ENCODE measurements at places on chromosomes 5 and 9.
A peak's percentile ranks its signal among the peaks of the same experiment; 100 is the strongest.

GRCh38 chr9:4987961-4988421 is 2.9 kb downstream of the JAK2 start:
- peak; percentile 2 for DNase-seq

- DNase-seq = no peak
Measured at GRCh38 chr5:57841676-57842363, 359.2 kb upstream of the ACTBL2 start.

- no peak for DNase-seq
Measured at GRCh38 chr9:37026931-37027581, 7.0 kb downstream of the PAX5 start.

DNA sequence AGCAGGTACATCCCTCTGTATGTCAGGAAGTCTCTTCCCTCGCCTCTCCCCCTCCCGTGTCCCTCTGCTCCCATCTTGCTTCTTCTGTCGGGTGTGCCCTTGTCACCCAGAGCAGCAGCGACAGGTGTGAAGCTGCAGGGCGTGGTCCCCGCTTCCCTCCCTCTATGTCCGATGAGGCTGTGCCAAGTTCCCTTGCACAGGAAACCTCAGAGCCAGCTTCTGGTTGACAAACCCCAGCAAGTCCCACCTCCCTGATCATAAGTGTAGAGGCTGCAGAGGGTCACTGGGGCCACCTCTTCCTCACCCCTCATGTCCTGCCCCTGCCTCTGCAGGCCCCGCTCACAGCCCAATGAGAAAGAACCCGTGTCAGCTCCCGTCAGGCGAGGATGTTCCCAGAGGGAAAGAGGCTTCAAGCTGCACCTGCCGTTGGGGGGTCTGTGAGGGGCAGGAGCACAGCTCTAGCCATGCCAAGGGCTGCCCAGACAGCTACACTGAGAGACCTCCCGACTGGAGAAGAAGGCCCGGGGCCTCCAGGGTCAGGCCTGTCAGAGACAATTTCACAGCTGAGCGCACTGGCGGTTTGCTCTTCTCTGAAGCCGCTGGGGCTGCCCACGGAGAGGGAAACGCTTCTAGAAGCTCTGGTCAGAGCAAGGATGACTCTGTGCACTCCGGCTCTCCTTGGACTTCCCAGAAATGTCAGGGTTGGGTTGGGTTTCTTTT is 73.3 kb downstream of the AK8 start:
- DNase-seq = no peak

GRCh38 chr9:129656795-129657390 is 8.6 kb upstream of the PRRX2 start:
- DNase-seq = no peak

DNA sequence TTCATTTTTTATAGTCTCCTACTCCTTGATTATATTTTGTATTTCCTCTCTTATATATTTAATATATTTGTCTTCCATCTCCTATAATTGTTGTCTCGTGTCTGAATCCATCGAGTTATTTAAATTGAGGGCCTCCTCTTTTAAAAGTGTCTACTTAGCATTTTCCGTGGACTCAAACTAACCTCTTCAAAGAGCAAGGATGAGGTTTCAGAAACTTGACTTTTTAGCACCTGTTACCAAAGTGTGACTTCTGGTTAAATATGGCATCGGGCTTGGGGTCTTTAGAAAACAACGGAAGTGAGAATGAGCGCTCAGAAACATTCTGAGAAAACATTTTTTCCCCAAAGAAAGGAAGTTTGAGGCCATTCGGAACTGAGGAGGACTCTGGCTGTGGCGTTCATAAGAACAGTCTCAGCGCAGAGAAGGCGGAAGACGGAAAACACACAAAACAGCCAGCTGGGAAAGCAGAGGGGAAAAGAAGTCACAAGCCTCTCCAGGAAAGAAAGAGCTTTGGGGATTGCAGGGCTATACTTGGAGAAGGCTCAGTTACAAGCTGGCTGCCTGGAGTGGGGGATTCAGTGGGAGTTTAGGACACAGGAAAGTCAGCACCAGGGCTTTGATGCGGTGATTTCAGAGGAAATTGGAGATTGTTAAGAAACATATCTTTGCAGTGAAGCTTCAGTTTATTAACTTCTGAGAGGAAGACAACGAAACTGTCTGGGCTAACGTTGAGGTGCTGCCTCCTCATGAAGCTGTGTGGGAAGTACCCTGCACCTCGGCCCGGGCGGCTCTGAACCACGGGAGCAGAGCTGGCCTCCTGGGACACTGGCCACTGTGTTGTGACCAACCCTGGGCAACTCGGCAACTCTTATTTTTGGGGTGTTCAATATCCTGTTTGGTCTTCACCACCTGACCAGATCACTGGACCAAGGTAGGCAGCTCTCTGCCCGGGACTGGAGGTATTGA is 25.1 kb upstream of the IRX2 start:
- DNase-seq = no peak

DNA sequence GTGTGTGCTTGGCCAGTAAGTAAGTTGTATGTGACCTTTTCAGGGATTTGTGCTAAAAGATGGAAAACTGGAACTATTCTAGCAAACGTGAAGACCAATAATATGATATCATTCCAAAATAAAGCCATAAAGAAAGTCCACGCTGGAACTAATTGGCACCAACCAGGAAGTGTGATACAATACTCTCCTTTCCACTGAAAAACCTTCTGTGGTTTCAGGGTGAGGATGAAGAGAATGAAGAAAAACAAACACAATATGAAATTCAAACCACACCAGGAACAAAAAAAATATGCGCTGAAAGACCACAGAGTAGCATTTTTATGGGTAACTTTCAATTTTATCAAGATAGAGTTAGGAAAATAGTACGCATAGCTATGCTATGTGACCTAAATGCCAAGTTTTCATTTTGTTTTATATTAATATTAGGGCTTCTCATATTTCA is 105.8 kb downstream of the EFNA5 start:
- DNase-seq = no peak

DNA sequence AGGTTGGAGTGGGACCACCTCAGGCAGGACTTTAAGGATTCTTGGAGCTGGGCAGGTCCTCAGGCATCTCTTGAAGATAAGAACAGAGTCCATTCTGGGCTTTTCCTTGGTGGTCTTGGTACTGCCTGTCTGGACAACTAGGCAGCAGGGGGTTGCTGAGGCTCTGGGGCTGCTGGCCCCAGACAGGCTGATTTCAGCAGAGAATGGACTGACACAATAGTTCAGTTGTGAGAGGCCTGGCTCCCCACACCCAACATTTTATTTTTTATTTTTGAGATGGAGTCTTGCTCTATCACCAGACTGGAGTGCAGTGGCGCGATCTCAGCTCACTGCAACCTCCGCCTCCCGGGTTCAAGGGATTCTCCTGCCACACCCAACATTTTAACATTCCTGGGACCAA is 4.6 kb downstream of the ANGPTL2 start:
- no peak for DNase-seq

- DNase-seq = no peak
Measured at GRCh38 chr9:130936285-130937117, 2.5 kb downstream of the FIBCD1 start.

DNA sequence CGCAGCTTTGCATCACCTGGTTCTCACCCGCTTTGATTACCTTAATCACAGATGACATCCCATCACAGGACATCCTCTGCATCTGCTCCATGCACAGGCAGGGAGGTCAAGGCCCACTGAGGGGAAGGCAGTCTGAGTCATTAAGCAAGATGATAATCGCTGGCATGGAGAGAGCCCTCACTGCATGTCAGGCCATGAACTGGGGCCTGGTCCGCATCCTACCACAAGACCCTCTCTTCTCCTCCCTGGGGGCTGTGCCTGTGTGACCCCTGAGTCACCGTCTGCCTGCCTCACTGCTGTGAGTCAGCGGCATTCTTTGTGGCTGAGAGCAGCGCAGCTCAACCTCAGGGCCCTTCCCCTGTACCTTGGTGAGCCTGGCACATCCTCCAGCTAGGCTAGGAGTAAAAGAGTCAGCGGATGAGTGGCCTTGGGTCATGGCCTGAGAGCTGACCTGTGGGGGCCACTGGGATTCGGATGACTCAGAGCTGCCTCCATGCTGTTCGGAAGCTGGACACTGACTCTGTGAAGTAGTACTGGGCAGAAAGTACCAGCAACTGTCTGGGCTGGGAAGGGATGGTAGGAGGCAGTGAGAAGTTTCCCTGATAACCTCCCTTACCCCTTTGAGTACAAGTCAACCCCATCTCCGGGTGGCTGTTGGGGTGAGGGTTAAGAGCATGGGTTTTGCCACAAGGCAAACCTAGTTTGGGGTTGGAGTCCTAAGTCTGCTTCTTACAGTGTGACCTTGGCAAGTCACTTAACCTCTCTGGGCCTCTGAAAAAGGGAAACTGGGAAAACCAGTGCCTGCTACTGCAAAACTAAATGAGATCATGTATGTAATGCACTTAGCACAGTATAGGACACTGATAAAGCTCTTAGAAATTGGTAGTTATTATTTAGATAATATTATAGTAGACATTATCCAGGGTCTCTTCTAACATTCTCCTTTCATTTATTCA is 14.6 kb upstream of the ARSI start:
- no peak for DNase-seq

DNA sequence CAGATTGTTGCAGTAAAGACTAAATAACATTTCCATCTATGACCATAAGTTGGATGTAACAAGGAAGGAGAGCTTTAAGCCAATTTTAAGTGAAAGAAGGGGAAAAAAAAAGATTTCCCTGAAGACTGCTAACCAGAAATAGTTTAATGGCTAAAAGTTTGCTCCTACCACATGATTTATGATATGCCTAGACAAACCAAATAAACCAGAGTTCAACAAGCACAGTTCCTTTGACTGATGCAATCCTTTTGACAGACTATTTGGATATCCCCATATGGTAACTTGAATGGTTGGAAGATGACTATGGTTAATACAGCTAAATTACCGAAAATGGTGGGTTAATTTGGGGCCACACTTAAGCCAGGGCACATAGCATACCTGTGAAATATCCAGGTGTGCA is 338.5 kb downstream of the CETN3 start:
- no peak for DNase-seq

- DNase-seq = no peak
Measured at GRCh38 chr5:100826133-100826532, 76.9 kb downstream of the ST8SIA4 start.

- DNase-seq = no peak
Measured at GRCh38 chr5:154977409-154977808, 36.1 kb upstream of the KIF4B start.

DNA sequence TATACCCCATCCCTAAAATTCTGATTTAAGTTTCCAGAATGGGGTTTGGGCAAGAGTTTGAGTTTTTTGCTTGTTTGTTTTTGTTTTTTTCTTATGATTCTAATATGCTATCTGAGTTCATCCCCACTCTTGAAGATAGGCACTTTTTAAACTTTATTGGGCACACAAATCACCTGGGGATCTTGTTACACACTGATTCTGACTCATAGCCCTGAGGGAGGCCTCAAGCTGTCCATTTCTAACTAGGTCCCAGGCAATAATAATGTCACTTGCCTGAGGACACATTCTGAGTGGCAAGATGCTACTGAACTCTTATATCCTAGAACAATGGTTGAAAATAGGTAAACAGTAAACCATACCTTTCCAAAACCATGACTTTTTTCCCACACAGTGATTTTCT is 22.8 kb upstream of the ABLIM3 start:
- no peak for DNase-seq

DNA sequence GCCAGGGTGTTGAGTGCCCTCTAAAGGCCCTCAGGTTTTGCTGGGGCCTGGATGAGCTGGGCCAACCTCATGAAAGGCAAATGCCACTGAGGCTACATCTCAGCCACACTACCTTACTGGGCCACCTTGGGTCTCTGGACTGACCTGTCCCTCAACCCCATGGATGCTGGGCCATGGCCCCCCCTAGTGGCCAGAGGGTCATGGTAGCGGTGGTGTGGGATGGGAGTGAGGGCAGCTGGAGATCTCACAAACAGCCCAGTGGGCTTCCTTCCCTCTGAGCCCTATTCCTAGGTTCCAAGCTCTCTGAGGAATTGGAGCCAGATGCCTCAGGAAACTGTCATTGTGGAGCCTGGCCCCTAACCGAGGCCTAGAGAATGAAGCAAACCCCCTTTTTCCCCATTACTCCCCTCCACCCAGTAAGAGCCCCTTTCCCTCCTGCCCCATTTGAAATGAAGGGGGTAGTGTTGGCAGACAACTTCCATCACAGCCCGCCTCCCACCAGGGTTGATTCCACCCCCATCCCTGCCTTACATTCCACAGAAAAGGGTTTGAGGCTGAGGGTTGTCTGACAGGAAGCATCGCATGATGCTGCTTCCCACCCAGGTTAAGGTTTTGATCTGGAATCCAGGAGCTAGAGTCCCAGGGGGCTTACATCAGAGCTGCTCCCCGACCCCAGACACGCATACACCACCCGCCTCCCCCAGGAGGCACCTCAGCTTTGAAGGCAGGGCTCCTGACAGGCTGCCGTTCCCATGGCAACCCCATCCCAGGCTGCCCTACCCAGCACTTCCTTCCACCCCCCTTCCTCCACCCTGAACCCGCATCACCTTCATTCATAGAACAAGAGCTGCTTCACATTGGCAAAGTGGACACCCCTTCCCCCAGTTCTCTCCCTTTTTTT is 63.9 kb downstream of the PCDH1 start:
- DNase-seq = peak; percentile 17

DNA sequence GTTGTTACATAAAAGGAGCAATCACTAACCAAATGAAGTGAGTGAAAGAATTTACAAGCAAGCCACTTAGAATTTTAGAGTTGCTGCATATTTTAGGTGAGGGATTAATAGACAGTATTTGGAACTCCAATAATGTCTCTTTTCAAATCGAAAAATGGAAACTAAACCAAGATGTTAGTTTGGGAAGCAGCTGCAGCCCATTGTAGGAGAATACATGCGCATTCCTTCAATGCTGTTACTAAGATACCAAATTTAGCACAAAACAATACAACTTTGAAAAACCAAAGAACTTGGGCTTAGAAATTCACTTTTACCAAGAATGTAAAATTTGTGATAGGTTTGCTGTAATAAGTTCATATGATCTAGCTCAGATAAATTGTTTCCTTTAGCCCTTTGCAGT is 411.8 kb upstream of the CDH6 start:
- no peak for DNase-seq

- DNase-seq = no peak
Measured at GRCh38 chr9:22159586-22159985, 150.5 kb upstream of the CDKN2B start.

GRCh38 chr9:80191108-80191507 is 619.3 kb downstream of the TLE4 start:
- no peak for DNase-seq

DNA sequence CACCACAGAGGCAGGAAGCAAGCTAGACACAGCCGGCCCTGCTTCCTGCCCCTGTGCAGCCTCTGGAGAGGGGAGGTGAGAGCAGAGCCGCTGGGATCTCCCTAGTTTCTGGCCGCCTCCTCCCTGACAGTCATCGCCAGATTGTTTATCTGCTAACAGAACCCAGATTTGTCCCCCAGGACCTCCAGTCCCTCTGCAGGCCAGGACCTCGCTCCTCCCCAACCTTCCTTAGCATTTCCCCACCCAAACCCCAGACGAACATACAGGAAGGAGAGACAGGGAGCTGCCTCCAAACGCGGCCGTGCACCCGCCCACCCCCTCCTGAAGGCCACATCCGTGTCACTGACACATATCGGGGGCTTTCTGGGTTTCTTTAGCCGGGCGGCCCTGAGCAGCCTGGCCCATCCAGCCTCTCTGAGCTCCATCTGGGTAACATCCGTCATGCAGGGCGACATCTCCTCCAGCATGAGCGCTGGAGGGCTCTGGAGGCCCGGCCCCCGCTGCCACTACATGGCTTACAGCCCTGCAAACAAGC is 47.5 kb downstream of the DBH start:
- DNase-seq = no peak

Data from nucleus accumbens (tissue), 56 donors.